ENCODE measurements at places on chromosomes 5 and 9.

DNA sequence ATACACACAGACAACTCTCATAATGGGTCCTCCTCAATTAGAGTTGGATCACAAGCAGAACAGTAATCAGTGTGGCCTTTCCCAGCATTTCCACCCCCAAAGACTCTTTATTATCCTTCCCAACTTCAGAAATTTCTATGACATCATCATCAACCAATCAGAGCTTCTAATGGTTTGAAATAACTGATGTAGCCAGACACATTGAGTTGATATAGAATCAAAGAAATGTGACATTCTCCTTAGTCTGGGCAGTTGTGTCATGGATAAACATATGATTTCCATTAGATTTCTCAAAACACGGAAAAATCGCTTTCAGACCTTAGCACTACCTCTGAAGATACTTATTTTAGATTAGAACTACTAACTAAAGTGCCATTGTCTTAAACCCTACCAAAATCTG lies 75.7 kb upstream of the NFIB start:
- no peak for DNase-seq

GRCh38 chr5:172427202-172427601 lies 27.1 kb downstream of the SH3PXD2B start:
- no peak for DNase-seq

DNA sequence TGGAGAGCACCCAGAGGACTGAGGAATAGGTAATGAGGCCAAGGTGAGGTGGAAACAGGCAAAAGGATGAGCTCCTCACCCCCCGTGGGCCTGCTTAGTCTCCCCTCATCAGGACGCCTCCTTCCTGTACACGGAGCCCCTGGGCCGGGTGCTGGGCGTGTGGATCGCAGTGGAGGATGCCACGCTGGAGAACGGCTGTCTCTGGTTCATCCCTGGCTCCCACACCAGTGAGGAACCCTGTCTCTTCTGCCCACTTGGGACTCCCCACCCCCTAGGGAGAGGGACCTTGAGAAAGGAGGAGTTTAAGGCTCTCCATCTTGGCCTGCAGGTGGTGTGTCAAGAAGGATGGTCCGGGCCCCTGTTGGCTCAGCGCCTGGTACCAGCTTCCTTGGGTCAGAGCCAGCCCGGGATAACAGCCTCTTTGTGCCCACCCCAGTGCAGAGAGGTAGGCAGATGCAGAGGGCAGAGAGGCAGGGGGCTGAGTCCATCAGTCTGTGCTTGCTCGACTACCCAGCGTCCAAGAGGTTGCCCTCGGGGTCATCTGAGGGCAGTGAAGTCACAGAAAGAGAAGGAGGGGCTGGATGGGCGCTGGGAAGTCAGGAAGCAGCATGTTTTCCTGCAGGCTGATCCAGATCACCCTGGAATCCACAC lies 7.0 kb downstream of the DOLK start:
- DNase-seq = no peak

DNA sequence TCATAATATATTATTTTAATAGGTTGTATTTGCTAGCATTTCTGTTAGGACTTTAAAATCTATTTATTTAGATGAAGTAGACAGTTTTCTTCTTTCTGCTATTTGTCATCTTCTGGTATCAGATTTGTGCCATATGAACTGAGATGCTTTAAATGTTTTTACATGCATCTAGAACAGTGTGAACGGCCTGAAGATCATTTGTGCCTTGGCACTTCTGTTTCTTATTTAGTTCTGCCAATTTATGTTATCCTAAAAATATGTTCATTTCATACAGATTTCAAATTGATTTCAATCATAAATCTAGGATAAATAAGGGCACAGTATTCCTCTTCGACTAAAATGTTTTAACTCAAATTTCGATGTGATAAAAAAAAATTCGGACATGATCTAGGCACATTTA lies 16.1 kb downstream of the ZBTB34 start:
- no peak for DNase-seq
